Thymus (tissue), 14 donors: ENCODE measurements at places on chromosomes 4 and X.

GRCh38 chr4:53863158-53863557 is 201.2 kb downstream of the CHIC2 start:
- DNase-seq = no peak

DNA sequence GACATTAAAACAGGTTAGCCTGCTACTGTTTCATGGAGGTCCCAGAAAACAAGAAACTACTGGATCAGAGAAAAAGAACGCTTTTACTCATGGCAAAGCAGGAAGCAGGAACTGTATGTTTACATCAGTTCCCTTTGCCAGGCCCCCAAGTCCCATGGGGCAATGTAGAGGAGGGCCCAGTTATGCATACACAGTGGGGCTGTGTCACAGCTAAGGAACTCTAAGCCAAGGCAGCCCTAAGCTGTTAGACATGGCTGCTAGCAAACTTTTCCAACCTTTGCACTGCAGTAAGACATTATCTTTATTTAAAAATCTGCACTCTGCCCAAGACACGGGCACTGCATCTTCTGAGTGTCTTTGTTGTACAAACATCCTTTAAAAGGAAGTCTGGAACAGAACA is 975.8 kb downstream of the C4orf33 start:
- no peak for DNase-seq

DNA sequence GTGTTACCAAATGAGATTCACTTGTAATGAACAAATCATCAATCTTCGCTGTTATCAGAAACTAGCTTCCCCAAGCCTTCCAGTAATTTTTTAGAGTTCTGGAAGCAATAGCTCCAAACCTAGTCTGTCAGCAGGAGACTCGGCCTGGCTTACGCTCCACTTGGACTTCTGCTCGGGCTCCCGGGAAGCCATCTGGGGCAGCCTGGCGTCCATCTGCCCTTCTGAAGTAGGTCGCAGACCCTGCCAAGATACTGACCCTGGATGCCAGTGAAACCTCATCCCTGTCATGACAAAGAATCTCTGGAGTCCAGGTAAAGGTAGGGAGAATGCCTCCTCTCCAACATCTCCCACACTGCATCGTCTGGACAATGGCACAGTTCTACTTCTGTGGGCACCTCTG is 493.8 kb upstream of the ZFP42 start:
- DNase-seq = no peak

DNA sequence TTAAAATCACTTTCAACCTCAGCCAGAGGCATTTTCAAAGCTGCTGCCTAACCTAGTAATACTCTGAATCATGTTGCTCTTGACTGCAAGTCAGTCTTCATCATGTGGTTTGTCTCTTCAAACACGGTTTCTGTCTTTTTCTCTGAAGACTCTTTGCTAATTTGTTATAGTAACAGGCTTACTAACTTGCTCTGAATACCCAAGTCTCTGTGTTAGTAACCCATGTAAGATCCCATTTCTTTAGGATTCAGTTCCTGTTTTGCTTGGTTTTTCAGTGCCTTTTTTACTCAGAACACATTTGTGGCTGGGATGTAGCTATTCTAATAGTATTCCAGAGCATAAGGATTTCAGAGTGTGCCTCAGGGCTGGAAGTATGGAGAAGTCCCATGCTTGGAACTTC is 1450.6 kb upstream of the IGFBP7 start:
- DNase-seq = no peak

DNA sequence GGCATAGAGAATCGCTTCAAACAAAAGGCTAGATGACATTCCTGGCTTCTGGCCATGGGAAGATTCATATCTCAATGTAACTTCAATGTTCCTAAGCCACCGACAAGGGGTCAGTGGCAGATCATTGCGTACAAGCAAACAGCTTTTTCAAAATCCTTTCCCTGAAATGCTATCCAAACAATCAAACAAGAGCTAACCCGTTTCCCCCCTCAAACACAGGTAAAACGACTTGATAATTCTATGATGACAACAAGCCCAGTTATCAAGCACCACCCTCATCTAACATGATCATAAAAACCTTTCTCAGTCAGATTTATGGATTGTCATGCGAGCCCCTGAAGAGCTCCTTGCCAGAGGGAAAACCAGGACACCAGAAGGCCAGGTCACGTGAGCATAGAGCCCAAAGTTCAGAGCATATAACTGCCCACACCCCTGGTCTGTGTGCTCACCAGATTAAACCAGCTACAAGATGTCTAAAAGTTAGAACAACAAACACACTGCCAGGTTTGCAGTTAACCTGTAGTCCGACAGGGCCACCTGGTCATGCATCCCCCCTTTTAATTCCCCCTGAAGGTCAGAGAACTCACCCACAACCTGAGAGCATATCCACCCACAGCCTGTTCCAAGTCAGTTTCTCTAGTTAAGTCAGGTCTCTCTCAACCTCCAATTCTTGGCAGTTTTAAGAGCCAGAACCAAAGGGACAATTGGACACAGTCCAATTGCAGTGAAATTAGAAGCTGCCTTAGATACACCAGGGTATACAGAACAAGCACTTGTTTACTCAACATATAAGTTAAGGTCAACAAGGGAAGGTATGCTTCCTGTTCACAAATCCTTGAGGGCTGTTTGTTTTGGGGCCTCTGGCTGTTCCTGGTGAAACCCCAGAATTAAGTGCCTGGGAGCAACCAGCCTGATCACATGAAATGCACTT is 248.1 kb upstream of the PPARGC1A start:
- no peak for DNase-seq

DNA sequence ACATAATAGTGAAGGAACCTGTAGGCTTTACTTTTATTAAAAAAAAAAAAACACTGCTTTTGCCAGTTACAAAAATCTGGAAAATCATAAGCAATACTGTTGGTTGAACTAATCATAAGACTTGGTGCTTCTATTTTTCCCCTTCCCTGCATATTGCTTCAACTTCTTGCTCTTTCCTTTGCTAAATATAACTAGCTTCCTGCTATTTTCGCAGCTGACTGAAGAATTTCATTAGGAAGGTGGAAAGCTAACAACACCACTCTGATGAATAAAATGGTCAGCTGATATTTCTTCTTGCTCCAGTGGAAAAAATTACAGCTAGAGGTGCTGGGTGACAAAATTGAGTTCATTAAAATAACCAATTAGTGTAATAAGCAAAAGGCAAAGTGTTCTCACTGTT is 39.3 kb downstream of the MEPE start:
- no peak for DNase-seq

- peak; percentile 66 for DNase-seq
Observed at GRCh38 chr4:10587697-10588096, 96.9 kb downstream of the CLNK start.

DNA sequence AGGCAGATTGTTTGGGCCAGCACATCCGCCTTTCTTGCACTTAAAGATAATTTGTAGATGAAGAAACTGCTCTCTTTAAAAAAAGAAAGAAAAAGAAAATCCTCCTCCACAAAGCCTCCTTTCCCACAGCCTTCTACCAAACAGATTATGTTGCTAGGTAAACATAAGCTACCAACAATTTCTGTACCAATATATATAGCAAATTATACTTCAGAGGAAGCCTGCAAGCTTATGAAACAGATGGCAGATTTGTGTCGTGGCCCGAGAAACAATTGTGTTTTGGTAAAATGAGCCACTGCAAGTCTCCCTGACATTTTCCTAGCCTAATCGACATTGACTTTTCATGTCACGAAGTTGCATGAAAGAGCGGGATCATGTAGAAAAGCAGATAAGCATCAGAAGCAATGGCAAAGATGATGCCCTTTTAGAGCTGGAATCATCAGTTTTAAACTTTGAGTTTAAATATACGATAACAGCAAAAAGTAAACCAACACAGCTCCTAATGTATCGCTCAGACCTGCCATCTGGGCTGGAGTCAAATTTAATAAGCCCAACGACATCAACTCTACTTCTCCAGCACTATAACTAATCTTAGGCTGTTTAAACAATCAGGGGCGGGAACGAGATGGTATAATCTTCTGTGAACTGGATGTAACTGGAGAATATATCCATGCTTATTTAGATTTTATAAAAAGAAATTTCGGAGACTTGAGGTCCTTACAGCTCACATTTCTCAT is 94.9 kb upstream of the PLAC1 start:
- no peak for DNase-seq

DNA sequence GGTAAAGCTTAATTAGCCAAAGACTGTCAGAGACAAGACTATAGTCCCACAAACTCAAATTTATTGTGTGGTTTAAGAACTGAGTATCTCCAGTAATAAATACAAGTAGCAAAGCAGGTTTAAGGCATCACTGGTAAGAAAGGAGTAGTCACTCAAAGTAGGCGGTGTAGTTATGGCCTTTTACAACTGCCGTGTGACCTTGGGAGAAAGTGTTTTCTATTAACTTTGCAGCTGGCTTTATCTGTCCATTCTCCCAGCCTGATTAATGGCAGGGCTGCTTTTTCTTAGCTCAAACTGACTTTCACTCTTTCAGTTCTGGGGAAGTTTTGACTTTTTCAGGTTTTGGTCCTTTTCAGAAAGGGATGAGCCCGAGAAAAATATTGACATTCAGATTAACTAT is 7.4 kb upstream of the PAK3 start:
- DNase-seq = no peak

- no peak for DNase-seq
Observed at GRCh38 chr4:176841711-176842112, 49.0 kb upstream of the VEGFC start.

GRCh38 chr4:79217025-79217424 is 108.8 kb downstream of the NAA11 start:
- no peak for DNase-seq

DNA sequence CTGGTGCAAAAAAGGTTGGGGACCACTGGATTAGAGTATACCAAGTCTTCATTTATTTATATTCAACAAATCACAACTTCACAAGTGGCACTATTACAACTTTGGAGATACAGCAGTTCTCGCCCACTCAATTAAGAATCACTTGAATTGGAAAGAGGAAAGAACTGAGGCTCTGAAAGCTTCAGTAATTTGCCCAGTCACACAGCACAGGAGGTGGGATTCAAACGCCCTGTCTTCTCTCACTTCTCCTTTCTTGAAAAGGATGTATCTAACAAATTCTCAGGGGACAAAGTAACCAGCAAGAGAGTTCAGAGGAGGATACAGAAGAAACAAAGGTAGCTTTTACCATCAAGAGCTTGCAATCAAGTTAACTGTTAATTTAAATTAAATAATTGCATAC is 12.4 kb downstream of the SMIM14 start:
- no peak for DNase-seq

- DNase-seq = no peak
Observed at GRCh38 chrX:109943092-109943739, 59.7 kb upstream of the TMEM164 start.

- no peak for DNase-seq
Observed at GRCh38 chrX:30530606-30531005, 47.0 kb downstream of the TASL start.

- peak; percentile 17 for DNase-seq
Observed at GRCh38 chr4:54971474-54971950, 153.9 kb downstream of the KDR start.

GRCh38 chrX:16804923-16805464 is 18.7 kb downstream of the TXLNG start:
- DNase-seq = no peak

GRCh38 chr4:1249148-1249730 is 309 bp upstream of the CTBP1 start:
- peak; percentile 60 for DNase-seq

- DNase-seq = no peak
Observed at GRCh38 chrX:65493431-65493830, 41.2 kb downstream of the LAS1L start.

- no peak for DNase-seq
Observed at GRCh38 chr4:177528620-177529019, 86.4 kb upstream of the AGA start.

- no peak for DNase-seq
Observed at GRCh38 chr4:168522356-168522755, 25.5 kb downstream of the PALLD start.

GRCh38 chr4:89562746-89563145 is 255.1 kb upstream of the GPRIN3 start:
- no peak for DNase-seq

GRCh38 chr4:97938141-97938540 is 205.1 kb downstream of the STPG2 start:
- DNase-seq = no peak

DNA sequence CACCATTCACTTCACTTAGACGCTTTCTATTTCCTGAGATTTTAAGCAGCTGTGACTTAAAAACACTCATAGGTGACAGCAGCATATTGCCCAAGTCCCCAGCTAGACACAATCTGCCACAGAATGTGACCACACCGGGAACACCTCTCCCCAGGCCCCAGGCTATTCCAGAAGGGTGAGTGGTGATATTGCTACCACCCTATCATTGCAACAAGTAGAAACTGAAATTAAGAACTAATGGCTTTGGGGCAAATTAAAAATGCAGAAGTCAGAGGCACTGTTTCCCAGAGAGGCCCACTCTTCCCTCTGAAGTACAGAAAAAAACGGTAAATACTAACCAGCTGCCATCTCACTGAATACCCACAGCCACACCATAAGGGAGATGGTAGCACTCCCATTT is 35.0 kb downstream of the QDPR start:
- no peak for DNase-seq

GRCh38 chr4:187046471-187046870 is 322.8 kb upstream of the FAT1 start:
- no peak for DNase-seq

GRCh38 chrX:38117485-38117884 is 103.2 kb downstream of the SRPX start:
- no peak for DNase-seq

DNA sequence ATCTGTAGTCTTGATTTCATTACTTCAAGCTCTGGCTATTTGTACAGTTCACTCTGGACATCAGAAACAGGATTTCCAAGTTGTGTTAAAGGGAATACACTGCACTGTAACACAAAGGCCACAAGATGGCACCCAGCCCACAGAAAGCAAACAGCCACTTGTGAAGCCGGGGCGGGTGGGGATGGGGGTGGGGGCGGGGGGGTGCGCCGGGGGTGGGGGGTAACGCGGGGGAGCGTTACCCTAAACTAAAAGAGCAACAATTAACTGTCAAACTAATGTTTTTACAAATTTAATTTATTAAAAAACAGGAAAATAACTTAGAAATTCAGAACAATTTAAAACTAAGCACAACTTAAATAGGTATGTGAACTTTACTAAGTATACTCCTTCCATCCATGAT is 27.3 kb downstream of the PRDX4 start:
- DNase-seq = peak; percentile 8

DNA sequence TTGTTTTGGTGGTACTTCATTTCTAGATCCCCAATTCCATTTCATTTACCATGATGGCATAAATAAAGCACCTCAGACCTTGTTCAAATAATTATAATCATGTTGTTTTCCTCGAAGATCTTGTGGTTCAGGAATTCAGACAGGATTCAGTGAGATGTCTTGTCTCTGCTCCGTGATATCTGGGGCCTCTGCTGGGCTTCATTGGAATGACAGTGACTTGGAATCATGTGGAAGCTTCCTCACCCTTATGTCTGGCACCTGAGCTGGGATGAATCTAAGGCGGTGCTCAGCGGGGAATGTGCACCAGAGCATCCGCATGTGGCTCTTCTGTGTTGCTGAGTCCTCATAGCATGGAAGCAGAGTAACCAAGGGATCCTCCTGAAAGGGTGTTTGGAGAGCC is 132.2 kb downstream of the VEGFC start:
- DNase-seq = no peak

DNA sequence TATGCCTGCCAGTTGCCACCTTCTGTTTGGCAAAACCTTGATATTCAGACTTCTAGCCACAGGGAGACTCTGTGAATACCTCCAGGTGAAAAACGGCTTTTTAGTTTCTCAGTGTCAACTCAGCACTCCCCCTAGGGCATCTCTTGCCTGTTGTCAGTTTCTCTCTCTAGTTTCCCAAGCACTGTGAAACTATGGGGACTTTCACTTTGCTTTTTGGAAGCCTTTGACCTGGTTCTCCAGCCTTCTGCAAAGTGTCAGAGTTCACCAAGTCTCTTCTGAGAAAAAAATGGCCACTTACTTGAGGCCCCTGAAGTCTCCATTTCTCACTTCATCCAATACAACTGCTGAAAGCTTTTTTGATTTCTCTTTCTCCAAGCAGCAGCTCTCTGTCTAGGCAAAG is 521.5 kb downstream of the INPP4B start:
- DNase-seq = no peak
